ENCODE measurements at places on chromosomes 5 and 9.

DNA sequence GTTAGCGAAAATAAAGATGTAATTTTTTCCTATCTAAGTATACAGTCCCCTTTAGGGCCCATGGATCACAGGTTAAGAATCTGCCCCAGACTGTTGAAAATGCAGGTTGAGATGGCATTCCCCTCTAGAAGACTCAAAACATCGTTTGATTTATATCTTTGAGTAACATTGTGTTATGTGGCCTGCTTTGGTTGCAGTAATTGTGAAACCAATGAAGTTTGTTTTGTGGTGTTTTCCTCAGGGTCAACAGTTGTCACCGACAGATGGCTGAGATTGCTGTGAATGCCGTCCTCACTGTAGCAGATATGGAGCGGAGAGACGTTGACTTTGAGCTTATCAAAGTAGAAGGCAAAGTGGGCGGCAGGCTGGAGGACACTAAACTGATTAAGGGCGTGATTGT, 7.8 kb downstream of the CCT5 start:
- no peak for DNase-seq

DNA sequence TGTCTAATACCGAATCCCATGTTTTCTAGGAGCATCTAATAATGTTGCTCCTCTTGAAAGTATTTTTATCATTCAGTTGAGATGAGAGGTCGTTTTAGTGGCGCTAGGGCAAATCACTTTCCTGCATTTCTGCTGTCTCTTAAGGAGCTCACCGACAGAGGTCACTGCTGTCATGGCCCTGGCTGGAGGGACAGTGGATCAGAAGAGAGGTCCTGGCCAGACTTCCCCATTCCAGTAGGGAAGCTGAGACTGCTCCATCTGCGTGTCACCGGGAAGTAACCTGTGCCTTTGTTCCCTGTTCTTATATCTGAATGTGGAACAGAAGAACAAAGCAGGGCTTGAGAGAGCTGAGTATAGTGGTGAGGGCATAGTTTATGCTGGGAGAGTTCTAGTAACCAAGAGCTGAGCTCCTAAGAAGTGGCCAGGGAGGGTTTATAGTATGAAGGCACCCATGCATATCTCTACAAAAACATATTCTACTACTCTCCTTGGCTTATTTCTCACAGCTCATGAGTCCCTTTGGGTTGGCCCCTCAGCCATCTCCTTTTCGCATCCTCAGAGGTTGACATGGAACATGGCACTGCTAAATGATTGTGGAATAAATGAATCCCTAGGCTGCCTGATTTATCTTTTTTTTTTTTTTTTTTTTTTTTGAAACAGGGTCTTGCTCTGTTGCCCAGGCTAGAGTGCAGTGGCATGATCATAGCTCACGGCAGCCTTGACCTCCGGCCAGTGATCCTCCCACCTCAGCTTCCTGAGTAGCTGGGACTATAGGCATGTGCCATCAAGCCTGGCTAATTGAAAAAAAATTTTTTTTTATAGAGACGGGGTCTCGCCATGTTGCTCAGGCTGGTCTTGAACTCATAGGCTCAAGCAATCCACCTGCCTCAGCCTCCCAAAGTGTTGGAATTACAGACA, 27.2 kb downstream of the ATP6V0E1 start:
- no peak for DNase-seq

DNA sequence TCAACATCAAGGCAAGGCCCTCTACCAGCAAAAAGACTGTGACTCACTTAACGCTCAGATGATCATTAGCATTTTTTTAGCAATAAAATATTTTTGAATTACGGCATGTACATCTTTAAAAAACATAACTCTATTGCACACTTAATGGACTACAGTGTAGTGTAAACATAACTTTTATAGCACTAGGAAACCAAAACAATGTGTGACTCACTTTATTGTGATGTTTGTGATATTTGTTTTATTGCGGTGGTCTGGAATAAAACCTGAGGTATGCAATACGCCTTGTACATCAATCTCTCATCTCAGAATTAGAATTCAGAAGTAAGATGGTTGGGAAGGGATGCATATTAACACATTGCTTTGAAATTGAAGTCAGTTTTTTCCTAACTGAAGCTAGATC, 106.9 kb upstream of the PTCH1 start:
- DNase-seq = no peak

DNA sequence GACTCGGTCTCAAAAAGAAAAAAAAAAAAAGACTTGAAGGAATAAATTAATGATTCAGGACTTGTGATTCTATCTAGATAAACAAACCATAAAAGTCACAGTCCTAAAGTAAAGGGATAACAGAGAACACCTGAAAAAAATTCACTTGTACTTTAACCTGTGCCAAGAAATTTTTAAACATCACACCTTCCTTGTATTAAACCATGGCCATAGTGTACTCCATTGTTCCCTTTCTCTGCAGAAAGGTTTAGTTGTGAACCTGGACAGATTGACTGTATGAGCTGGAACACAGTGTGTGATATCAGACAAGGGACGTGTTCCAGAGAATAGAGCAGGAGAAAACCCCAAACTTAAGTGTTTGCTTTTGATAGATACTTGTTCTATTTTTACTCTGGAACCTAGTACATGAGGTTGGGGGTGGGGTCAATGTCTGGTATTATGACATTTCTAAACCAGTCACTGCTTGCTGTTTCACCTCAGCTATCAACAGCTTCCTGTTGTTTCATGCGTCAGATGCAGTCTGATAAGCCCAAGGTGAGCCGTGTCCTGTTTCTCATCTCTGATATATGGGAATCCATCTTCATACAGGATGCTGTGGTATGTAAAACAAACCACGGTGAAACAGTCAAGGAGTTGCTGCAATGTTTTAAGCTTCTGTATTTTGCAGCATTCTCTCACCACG, 62.5 kb upstream of the ITGA1 start:
- no peak for DNase-seq

DNA sequence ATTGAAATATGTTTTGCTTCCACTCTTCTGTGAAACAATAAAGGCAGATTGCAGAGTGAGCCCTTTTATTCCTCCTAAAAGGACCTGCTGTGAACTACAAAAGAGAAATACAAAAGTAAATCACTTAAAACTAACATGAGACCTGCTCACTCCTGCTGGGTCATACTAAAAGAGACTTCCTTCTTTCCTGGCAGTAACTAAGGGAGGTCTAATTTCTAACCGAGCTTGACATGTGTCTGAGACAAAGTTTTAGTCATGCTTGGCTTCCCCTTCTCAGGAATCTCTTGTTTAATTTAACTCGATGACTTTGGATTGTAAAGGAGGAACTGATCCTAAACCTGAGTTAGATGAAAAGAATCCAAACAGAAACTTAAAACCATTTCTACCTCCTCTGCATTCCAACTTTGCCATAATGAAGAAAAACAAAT, 86.4 kb upstream of the CDH6 start:
- DNase-seq = no peak

DNA sequence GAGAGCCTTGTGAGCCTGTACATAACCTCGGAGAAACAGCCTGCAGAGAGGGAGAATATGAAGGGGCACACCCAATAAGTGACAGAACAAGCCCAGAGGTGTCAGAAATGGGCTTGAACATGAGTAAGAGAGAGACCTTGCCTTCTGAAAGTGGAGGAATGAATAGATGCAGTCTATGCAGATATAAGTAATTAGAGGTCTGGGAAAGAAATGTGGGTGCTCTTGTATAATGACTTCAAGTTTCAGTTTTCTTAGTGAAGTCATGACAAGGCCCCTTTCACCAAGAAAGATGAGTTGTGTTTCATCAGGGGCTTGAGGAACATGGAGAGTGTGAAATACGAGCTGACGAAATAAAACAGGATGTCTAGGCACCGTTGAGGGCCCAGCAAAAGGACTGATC, 15.1 kb downstream of the GRAMD2B start:
- no peak for DNase-seq

GRCh38 chr9:88388886-88389605, 802 bp downstream of the SPIN1 start:
- DNase-seq = no peak

GRCh38 chr5:18159331-18159730, 525.1 kb downstream of the TAF11L14 start:
- no peak for DNase-seq

GRCh38 chr5:2810644-2811043, 59.2 kb upstream of the IRX2 start:
- no peak for DNase-seq

GRCh38 chr5:173512637-173513435, 103.6 kb downstream of the BOD1 start:
- DNase-seq = no peak

DNA sequence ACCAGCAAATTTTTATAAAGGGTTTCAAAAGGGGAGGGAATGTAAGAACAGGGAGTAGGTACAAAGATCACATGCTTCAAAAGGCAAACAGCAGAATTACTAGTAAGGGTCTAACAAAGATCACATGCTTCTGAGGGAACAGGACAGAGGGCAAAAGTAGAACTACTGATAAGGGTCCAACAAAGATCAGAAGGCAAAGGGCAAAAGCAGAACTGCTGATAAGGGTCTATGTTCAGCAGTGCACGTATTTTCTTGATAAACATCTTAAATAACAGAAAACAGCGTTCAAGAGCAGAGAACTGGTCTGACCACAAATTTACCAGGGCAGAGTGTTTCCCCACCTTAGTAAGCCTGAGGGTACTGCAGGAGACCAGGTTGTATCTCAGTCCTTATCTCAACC, 469.5 kb upstream of the PIK3R1 start:
- DNase-seq = no peak

DNA sequence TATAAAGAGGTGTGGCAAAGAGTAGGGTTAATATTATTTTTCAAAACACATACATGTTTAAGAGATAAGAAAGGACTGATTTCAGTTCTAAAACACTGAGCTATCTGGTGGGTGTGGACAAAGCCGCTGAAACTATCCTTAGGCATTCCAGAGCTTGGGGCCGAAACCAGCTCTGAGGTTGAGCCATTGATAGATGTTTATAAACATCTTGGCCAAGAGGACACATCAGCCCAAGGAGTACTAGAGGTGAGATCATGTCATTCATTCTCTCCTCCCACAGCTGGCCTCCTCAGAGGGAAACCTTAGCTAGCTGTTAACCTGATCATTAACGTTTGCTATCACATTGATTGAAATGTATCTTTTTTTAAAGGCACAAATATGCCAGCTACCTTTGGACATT, 89.9 kb downstream of the NLN start:
- DNase-seq = no peak

- DNase-seq = no peak
These were observed 34.7 kb downstream of the PIP5K1B start for GRCh38 chr9:68739621-68740174.

GRCh38 chr9:20447291-20447690, 175.0 kb downstream of the MLLT3 start:
- no peak for DNase-seq

- DNase-seq = no peak
These were observed 62.9 kb downstream of the DRD1 start for GRCh38 chr5:175381130-175381529.

DNA sequence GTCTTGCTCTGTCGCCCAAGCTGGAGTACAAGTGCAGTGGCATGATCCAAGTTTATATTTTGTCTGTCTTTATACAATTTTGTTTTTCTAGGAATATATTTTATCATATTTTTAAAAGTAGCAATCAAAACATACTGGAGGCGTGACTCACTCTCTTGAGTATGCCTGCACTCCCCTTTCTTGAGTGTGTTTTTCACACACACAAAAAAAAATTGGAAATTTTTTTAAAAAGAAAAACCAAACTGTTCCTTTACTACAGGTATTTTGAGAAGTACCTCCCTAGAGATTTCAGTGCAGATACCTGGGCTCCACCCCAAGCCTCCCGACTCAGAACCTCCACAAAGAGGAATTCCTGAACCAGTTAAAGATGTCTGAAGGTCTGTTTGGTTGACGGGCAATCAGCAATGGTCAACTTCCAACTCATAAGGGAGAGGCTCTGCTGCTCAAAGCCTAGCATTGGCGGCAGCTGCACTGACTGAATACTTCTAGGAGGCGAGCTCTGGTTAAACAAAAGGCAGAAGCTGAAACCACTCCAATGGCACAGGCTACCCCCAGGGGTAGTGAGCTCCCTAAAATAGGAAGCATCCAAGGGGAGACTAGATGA, 27.4 kb downstream of the PDE6A start:
- DNase-seq = no peak

DNA sequence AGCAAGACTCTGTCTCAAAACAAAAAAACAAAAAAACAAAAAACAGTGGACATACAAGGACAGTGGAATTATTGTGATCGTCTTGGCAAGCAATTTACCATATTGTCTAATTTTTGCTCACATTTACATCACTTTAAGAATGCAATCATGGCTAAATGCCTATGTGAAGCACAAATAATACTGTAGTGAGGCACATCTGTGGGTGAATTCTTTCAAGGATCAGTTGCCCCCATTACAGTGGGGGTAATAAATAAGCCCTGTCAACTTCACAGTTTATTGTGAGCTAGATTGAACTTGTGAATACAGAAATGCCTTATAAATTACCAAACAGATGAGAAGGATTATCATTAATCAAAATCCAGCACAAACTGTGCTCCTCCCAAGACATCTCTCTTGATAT, 150.2 kb upstream of the PAPPA start:
- DNase-seq = no peak

- DNase-seq = no peak
These were observed 164.8 kb downstream of the HSD17B3 start for GRCh38 chr9:96136992-96137670.

DNA sequence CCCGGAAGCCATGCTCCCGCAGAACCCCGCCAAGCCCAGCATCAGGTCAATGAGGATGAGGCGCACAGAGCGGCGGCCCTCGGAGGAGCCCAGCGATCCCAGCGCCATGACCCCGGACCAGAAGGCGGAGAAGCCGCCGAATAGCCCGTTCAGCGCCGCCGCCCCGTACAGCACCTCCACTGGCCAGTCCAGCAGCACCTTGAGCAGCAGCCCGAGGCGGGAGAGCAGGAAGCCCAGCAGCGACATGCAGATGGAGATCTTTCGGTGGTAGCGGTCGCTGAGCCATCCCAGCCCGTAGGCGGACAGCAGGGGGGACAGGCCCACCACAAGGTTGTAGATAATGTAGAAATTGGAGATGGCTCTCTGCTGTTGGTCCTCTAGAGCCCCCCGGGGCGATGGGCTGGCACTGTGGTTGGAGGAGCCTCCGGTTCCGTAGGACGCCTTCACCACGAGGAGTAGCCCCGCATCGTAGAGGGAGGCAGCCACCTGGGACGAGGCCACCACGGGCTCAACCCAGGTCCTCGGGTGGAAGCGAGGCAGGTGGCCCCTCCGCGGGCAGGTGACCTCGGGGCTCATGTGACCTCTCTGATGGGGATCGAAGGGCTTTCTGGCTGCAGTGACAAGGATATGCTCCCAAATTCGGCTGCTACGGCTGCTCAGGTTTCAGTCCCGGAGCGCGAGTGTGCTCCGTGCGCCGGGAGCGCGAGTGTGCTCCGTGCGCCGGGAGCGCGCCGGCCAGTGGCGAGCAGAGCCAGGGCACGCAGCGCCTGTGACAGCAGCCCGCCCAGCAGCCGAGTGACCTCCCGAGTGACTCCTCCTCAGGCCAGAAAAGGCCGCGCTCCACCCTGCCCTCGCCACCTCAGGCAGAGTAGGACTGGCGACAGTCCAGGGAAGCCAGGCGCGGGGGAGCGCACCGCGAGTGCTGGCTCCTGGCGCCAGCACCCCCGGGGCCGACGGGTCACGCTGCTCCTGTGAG, at the start of gene SLC46A2:
Gene SLC46A2 (minus strand): TSS at position 771 of the 976 bp plus-strand sequence. CDS start 195 bp downstream, at position 576.
- no peak for DNase-seq

GRCh38 chr5:156522651-156523529, 195.9 kb downstream of the SGCD start:
- DNase-seq = no peak

- DNase-seq = no peak
These were observed 1.2 kb upstream of the SMARCA2 start for GRCh38 chr9:2013743-2014475.

- no peak for DNase-seq
These were observed 21.1 kb downstream of the TRAF1 start for GRCh38 chr9:120905315-120906164.
